ENCODE measurements at places on chromosomes 16 and 17.
A peak's percentile ranks its signal among the peaks of the same experiment; 100 is the strongest.

- peak; percentile 71 for DNase-seq
Observed at GRCh38 chr17:15263206-15263579, 1.9 kb downstream of the PMP22 start.

DNA sequence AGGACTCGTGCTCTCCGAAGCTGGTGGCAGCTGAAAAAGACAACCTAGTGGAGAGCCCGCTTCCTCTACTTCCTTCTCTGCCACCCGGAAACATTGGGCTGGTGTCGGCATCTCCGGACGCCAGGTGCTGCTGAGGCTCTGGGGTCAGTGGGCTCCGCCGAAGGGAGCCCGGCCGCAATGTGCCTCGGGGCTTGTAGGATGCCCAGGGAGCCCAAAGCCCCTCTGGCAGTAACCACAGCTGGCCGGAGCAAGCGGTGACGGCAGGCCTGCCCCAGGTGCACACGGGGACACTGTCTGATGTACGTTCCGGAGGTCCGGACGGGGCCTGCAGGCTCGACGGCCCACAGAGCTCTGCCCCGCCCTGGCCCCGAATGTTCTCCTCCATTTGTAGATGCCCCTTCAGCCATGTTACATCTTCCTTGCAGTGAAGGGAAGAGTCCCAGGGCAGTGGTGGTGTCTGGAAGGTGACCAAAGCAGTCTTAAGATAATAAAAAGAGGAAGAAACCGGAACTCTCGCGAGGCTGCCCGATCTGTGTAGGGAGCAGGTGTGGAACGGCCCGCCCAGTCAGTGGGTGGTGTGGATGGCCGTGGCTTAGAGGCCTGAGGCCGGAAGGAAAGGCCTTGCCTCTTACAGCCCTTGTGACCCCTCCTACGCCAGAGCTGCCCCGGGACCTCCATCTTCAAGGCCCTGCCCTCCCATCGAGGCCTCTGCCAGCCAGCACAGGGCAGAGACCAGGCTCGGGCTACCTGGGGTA lies 22.6 kb downstream of the NDUFAF8 start:
- DNase-seq, result no peak

GRCh38 chr17:7323731-7324437 lies 5.3 kb downstream of the NEURL4 start:
- peak; percentile 69 for DNase-seq

DNA sequence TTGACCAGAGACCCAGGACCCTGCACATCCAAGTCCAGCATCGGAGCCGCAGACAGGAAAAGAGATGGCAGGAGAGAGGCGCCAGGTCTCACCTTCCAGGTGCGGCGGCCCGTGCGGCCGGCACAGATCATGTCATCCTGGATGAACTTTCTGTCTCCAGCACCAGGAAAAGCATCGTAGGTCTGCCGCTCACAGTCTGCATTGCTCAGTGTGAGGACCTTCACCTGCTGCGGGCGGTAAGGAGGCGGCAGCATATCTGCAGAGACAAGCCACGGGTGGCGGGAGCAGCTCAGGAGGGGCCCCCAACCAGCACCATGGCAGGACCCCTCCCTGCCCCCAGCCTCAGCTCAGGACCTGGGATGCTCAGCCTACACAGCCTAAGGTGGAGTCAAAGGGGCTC lies 17.9 kb downstream of the TPSD1 start:
- DNase-seq, result no peak

DNA sequence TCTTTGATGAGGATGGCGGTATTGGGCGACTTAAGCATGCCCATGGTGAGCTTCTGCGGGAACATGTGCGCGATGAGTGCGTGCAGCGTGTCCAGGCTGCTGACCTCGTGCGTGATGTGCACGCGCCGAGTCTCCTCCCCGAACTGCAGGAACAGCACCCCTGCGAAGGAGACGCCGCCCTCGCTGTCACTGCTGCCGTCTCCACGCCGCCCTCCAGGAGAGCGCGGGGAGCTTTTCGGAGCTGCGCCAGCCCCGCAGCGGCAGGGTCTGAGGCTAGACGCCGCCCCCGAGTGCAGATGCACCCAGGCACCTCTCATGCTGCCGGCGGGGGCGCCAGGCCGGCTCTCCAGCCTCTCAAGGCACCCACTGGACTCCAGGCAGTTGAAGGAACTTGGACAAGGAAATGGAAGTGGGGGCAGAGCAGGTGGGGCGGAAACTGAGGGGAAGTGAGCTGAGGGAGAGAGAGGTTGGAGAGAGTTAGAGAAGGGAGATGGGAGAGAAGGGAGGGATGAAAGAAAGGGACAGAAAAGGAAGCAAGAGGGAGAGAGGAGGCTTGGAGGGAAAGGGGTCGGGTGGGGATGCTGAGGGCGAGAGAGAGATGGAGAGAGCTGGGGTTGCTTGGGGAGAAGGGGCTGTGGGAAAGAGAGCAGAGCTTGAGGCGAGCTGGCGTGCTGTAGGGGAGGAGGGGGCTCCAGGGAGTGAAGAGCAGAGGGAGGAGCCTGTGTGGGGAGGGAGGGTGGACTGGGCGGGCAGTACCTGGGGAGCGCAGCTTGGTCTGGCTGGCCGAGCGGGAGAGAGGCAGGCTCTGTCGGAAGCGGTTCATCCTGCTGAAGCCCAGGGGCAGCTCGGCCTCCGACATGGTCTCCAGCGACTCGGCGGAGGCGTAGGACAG lies 42.1 kb downstream of the SRCIN1 start:
- DNase-seq, result no peak

GRCh38 chr17:3983606-3984484 lies 19.6 kb upstream of the ATP2A3 start:
- DNase-seq, result peak; percentile 72

GRCh38 chr16:70493802-70494201 lies 29.6 kb downstream of the COG4 start:
- peak; percentile 45 for DNase-seq

DNA sequence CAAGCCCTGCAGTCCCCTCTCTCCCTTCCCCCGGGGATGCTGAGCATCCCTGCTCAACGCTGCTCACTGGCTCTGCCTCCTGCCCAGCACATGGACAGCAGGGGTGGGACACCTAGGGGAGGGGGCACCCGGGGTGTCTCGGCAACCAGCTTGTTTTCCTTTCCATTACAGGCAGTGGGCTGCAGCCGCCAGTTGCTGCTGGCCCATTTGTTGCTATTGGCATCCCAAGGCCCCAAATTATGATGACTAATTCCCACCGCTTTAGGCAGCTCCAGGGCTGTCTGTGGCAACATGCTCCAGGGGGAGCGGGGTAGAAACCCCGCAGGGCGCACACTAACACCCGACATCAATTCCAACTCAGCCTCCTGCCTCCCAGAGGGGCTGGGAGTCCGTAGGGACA lies 4.9 kb downstream of the SDK2 start:
- no peak for DNase-seq

DNA sequence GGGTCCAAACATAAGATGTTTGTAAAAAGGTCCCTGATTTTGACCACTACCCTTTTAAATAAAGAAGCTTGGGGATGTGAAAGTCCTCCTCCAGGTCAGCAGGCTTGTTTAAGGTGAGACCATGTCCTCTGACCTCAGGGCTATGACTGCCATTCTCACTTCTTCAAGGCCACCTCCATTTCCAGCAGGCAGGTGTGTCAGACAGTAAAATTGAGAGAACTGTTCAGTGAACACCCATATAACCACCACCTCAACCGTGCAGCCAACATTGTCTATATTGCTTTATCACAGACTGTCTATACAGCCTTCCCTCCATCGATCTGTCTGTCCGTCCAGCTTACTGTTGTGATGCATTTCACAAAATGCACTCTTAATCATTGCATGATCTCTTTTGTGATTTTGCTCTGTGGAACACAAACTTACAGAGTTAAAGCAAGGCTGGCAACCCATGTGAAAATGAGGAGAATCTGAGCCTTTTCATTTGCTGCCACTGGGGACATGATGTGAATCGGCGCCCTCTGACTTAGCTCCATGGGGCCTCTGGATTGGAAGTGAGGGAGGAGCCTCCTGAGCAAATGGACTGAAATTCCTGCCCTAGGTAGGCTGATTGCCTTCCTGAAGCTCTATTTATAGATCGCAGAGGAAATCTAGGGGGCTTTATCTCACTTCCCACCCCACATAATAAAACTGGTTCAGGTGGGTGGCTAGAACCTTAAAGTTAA lies 53.8 kb downstream of the ZNRF1 start:
- DNase-seq, result no peak

DNA sequence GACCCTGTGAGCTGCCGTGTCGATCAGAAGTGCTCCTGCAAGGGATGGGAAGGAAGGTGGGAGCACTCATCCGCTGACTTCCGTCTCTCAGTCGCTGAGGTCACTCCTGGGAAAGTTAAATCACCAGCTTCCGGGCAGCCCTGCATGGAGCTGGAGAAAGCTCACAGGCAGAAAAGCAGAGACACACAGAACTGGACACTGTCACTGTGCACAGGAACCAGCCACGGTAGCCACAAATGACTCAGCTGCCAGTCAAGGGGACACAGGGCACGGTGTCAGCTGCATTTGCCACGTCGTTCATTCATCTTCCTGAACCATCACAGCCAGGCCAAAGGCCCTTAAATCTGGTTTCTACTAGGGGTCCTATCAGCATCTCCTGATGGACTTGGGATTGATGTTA lies 226.4 kb upstream of the PSMD7 start:
- no peak for DNase-seq

- no peak for DNase-seq
Observed at GRCh38 chr17:79424471-79425185, 186.2 kb downstream of the RBFOX3 start.

GRCh38 chr16:75099738-75100602 lies 16.6 kb downstream of the LDHD start:
- peak; percentile 31 for DNase-seq

GRCh38 chr16:525520-526180 lies 1.9 kb upstream of the CAPN15 start:
- DNase-seq, result peak; percentile 96

- DNase-seq, result no peak
Observed at GRCh38 chr16:66227766-66228530, 138.5 kb upstream of the CDH5 start.

DNA sequence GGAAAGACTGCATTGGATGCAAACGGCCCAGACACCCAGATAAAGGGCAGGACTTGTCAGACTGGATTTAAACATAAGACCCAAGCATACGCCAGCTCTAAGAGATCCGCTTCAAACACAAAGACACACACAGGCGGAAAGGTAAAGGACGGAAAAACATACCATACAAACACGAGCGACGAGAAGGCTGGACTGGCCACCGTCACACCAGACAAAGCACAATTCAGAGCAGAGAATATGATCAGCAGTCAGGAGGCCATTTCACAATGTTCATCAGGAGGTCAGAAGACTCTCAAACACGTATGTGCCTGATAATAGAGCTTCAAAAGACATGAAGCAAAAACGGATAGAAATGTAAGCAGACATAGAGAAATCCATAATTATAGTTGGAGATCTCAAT lies 84.9 kb upstream of the GNG13 start:
- no peak for DNase-seq

DNA sequence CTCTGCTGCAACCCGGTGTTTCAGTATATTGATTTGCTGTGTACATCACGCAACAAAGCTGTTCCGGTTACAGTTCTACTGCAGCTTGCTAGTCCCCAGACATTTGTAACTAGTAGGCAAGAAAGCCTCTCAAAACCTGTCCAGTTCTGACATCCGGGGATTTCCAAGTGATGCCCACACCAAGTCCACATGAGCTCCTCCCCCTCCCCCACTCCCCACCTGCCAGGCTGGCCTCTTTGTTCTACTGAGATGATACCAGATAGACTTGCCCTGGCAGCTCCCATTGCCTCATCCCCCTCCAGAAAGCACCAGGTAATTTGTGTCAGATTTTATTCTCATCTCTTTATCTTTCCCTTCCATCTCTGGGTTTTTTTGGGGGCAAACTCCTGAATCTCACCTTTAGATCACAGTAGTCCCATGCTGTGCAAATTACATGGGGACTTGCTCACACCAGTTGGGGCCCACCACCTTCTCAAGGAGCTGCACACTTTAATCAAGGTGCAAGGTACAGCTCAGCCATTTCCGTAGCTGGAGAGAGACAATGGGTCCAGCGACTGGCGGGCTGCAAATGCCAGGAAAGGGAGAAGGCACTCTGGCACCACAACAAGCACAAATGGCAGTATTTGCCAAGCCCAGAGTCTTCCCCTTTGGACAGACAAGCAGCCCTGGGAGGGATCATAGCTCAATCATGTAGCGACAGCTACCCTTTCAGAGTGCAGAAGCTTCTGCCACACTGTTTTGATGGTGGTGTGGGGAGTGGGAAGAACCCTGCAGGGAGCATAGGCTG lies 183.1 kb downstream of the CYLD start:
- no peak for DNase-seq

- no peak for DNase-seq
Observed at GRCh38 chr17:38460716-38461630, 32.7 kb downstream of the ARHGAP23 start.

DNA sequence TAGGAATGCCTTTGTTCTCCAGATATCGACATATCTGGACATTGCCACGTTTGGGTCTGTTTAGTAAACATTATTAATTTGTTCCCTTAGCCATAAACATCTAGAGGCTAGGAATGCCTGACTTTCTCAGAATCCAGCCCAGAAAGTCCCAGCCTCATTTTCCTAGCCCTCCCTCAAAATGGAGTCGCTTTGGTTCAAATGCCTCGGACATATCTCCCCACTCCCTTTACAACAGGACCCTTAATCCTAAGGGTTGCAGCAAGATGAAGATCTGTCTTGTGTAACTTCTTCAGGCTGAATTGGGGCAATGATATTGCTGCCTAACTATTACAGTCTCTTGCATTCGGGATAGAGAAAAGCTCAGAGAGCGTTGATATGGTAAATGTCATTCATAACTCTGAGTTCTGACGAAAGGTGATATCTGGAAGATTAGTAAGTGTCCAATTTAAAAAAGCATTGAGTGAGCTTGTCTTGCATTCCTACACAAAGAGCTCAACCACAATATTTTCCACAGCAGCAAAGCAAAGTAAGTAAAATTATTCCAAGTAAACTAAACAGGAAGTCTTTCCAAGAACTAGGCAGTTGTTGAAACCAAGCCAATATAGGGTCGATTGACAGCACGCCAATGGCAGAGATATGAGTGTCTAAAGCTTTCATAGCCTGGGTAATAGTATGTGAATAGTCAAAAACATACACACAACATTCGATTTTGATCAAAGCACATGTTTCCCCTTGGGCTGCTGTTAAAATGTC lies 46.0 kb upstream of the ARL4D start:
- no peak for DNase-seq

- no peak for DNase-seq
Observed at GRCh38 chr17:45789874-45790273, 5.8 kb downstream of the CRHR1 start.

GRCh38 chr17:38747463-38748148 lies 530 bp downstream of the PCGF2 start:
- peak; percentile 42 for DNase-seq

Data from ELR (cell line).